GM12878 (cell line): ENCODE measurements at places on chromosomes 11 and 22. TPM values are rescaled to one million over a fixed set of nuclear protein-coding genes. Genes with fewer than 3 reads are reported as not detected.

Gene GRK3
- total RNA-seq: 25.2 and 26.1 TPM in 2 replicates

Gene MRPL17
- total RNA-seq: 85.8 and 91.7 TPM in 2 replicates

Gene MMP7
- total RNA-seq: 1.0 and 1.2 TPM in 2 replicates

Gene PPP1CA
- total RNA-seq: 265 and 269 TPM in 2 replicates

GRCh38 chr11:77096591-77097019 is 6.0 kb upstream of the OMP start:
- no peak overlapping the region for H3K27ac ChIP-seq
- H3K4me3 ChIP-seq: no peak overlapping the region
- no peaks in the 10 kb centered on the region for H3K27me3 ChIP-seq
- DNase-seq: no peak
- no peaks in the 10 kb centered on the region for H3K36me3 ChIP-seq

- no peak overlapping the region for H3K27ac ChIP-seq
- no peaks in the 10 kb centered on the region for H3K27me3 ChIP-seq
- H3K4me1 ChIP-seq: no peaks in the 10 kb centered on the region
Observed at GRCh38 chr11:69501891-69502860, 20.7 kb downstream of the LINC01488 start.

DNA sequence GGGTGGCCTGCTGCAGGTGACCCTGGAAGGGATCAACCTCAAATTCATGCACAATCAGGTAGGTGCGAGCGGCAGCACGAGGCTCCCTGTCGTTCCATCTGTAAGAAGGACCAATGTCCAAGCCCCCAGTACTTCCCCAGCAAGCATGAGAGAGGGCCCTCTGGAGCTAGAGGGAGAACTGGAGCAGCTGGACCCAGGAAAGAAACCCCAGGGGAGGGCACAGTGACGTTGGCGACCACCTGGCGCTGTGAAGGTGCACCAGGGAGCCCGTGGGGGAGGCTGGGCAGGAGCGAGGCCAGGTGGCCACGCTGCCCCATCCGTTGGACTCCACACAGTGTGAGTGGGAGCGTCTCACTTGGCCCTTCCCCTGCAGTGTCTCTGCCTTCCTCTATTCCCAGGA is 28.0 kb downstream of the MYBPC3 start:
- peaks cover 13% of the 10 kb centered on the region; the same call in 1 of the 2 replicates for H3K36me3 ChIP-seq
- H3K27me3 ChIP-seq: no peaks in the 10 kb centered on the region
- no peak overlapping the region for H3K4me3 ChIP-seq
- H3K4me1 ChIP-seq: peaks cover 12% of the 10 kb centered on the region

GRCh38 chr11:65642014-65642671 is 4.2 kb downstream of the SIPA1 start:
- H3K27ac ChIP-seq: peak overlapping the region; percentile 89; the same call in 1 of the 2 replicates
- DNase-seq: no peak
- H3K4me3 ChIP-seq: peak overlapping the region; percentile 85
- H3K4me1 ChIP-seq: peaks cover 34% of the 10 kb centered on the region
- no peaks in the 10 kb centered on the region for H3K27me3 ChIP-seq

DNA sequence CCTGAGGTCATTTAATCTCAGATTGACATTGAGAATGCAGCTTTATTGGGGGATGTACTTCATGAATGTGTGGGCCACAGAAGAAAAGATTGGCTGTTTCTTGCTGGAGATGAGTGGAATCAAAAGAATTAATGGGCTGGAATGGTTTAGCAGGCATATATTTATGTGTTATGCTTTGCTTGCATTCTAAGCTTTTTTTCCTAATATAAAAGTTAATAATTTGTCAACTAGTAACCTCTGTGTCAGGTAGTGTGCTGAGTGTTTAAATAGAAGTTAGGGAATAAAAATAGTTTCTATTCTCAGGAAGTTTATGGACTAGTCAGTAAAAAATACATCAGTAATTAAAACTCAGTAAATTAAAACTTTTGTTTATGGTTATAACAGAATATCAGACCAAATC is 67.4 kb upstream of the PRODH start:
- no peak overlapping the region for H3K27ac ChIP-seq
- DNase-seq: no peak
- no peak overlapping the region for H3K4me3 ChIP-seq
- H3K4me1 ChIP-seq: no peaks in the 10 kb centered on the region
- no peaks in the 10 kb centered on the region for H3K36me3 ChIP-seq
- H3K27me3 ChIP-seq: no peaks in the 10 kb centered on the region

DNA sequence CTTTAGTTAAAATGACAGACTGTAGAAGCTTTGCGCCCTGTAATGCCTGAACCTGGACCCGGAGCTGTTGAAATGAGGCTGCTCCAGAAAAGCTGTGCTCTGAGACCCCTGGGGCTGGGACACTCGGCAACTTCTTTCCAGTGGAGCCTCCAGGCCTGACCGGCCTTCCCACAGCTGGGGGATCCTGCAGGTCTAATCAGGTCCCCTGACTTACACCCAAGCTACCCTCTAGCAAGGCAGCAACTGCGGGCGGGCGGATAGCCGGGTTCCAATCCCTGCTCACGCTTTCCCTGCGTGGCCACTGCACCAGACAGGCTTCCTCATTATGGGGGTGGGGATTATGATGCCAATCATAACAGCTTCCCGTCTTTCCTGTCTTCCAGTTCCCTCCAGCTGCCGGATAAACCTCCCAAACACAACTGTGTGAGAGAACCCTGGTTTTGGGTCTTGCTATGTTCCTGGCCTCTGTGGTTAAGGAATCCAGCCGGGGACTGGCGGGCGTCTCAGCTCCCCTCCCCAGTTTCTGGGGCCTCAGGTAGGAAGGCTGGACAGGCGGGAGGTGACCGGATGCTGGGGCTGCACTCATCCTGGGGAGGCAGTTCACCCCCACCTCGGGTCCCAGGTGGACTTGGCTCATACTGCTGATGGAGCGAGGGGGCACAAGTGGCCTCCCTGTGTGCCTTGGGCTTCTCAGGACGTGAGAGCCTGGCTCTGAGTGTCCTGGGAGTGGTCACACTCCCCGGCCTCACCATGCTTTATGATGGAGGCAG is 38.6 kb downstream of the PARVG start:
- DNase-seq: no peak
- H3K27ac ChIP-seq: no peak overlapping the region
- no peak overlapping the region for H3K4me3 ChIP-seq
- H3K27me3 ChIP-seq: no peaks in the 10 kb centered on the region

GRCh38 chr11:95505927-95506426 is 275.0 kb upstream of the SESN3 start:
- no peak for DNase-seq
- no peak overlapping the region for H3K27ac ChIP-seq
- no peaks in the 10 kb centered on the region for H3K36me3 ChIP-seq
- H3K4me1 ChIP-seq: no peaks in the 10 kb centered on the region
- H3K27me3 ChIP-seq: no peaks in the 10 kb centered on the region; the same call in none of the 2 replicates
